ENCODE measurements at places on chromosomes 7 and 10. TPM values are rescaled to one million over a fixed set of nuclear protein-coding genes. Genes with fewer than 3 reads are reported as not detected.

The SPRN gene
- polyA plus RNA-seq: 0.34 TPM

The NOBOX gene
- polyA plus RNA-seq: not detected

The MUC3A gene
- polyA plus RNA-seq: not detected

The TFPI2 gene
- polyA plus RNA-seq: not detected

The PKD2L1 gene
- 0.10 TPM for polyA plus RNA-seq

The AS3MT gene
- not detected for polyA plus RNA-seq

The PHKG1 gene
- polyA plus RNA-seq: 0.91 TPM

The OGDHL gene
- polyA plus RNA-seq: not detected

- no peak for DNase-seq
Observed at GRCh38 chr10:9823268-9823930, 1194.3 kb upstream of the CELF2 start.

DNA sequence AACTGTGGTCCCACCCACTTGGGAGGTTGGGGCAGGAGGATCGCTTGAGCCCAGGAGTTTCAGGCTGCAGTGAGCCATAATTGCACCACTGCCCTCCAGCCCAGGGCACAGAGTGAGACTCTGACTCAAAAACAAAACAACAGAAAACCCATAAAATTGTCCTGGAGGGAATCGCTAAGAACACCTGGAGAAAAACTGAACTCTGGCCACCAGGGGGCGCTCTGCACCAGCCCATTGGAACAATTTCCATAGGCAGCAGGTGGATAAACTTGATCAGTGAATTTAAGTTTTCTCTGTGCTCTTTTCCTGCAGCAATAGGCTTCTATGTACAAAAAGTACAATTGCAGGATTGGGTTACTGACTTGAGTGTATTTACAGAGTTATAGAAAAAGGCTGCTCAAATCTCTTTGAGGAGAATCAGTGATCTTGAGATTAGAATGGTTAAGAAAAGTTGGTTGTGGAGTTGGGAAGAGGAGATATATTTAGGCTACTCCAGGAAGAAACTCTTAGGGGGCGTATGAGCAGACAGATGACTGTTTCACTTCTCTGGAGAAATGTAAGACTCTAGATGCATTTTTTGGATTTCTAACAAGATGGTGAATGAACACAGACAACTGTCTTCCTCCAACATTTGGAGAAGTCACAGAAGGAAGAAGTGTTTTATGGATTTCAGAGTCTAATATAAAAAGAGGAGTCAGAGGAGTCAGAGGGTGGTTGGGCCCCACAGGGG lies 274.9 kb upstream of the GALNT17 start:
- peak; percentile 19 for DNase-seq

- no peak for DNase-seq
Observed at GRCh38 chr10:91493313-91493712, 83.2 kb downstream of the HECTD2 start.

DNA sequence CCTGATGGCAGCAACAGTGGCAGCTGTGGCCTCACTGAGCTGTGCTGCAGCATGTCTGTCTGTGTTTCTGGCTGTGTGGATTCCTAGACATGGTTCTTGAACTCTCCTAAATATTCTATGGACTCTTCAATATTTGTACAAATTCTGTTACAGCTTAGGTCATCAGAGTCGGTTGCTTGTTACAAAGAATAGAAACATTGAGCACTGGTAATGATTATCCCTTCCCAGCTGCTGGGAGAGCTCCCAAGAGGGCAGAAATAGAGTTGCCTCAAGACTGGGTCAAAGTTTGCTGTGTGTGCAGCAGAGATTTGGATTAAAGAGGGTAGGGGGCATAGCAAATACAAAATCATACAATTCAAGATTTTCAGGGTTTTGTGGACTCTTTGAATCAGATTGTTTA lies 337.1 kb upstream of the AKR1E2 start:
- DNase-seq: no peak

- DNase-seq: no peak
Observed at GRCh38 chr10:98832738-98833137, 386.0 kb upstream of the HPS1 start.

DNA sequence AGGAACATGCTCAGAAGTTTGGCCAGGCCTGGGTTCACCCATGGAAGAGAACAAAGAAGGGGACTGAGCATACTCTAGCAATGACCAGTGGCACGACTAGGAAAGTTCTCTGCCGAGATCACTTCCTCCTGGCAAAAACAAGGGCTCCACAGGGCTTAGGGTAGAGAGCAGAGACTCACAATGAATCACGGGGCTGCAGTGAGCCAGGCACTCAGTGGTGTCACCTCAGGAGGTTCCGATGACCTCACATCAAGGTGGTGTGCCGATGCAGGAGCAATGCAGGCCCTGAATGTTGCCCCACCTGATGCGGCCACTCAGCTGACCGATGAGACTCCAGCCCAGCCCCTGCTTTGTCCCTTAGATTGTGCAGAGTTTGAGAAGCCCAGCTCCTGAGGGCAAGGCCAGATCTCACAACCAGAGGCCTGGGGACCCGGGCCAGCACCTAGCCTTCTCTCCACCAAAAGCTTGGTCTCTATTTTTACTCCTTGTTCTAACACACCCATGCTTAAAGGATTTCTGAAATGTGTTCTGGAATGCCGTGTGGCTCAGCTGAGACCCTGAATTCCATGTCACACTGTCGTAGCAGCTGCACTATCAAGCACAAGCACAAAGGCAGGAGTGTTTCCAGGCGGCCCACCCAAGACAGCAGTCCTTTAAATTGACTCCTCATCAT lies 60.9 kb downstream of the COBL start:
- DNase-seq: no peak

GRCh38 chr7:15821484-15822427 lies 135.3 kb upstream of the MEOX2 start:
- DNase-seq: no peak

- DNase-seq: no peak
Observed at GRCh38 chr10:86673827-86674581, 5.7 kb downstream of the LDB3 start.

DNA sequence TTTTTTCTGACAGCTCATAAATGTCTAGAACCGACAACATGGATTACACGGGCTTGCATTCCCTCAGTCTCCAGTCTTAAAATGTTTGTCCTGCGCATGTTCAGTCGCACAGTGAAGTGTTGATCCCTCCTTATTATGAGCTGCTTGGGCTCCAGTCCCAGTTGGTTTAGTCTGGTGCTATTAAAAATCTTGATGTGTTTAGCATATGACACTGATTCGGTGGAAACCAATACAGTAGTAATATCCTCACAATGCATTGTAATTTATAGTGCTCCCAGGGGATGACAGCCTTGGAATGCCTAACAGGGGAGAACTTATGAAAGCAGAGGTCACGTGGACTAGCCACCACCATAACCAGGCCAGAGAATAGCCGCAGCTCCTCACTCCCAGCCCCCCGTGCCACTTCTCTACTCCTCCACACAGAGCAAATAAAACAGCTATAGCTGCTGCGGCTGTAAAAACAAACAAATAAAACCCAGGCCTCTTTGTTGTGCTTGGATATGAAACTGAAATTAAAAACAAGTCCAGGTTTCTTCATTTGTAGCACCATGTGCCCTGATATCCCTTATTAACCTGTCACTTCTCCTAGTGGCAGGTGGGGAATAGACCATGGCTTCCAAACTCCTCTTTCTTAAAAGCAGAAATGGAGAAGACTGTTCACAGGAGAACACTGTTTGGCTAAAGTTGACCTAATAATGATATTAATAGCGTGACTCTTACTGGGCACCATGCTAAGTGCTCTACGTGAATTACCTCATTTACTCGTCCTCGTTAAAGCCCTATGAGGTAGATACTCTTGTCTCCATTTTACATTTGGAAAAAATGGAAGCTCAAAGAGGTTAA lies 7.7 kb downstream of the DPCD start:
- DNase-seq: no peak

All from naive thymus-derived CD4-positive, alpha-beta T cell (primary cell).